Fibroblast of skin of right biceps (primary cell): ENCODE measurements at places on chromosomes 1 and 21.

DNA sequence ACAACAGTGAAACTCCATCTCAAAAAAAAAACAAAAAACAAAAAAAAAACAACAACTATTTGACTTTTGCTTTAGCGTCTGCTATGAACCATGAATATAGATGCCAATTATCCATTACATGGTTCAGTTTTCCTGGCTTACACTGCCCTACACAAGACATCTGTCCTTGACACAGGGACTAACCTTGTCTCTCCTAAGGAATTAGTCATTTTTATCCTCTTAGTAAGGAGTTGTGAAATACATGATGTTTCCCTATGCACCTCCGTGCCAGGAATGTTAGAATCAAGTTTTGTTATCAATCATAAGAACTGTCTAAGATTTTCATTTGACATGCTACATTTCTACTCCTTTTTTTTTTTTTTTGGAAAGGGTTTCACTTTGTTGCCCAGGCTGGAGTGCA is 241.8 kb downstream of the KIF26B start:
- peak; percentile 28 for DNase-seq

GRCh38 chr1:18282851-18283600 is 175.4 kb downstream of the IGSF21 start:
- DNase-seq: no peak

- peak; percentile 38 for DNase-seq
These were observed 98.5 kb downstream of the ATF6 start for GRCh38 chr1:161864577-161864976.

DNA sequence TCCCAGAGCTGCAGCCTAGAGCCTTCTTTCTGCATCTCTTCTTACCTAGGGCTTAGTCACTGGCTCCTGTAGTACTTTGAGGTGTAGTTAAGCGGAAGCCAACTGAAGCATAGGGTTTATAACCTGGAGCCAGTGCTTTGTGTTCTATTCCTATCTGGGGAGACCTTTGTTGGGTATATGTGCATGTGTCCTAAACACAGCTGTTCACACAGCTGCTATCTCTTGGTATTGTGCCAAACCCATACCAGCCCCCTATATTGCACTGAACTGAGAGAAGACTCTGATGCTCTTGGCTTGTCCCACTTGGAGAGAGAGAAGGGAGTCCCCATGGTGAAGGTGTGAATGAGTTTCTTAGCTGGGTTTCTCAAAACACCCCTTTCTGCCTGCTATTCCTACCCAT is 17.2 kb upstream of the NFASC start:
- no peak for DNase-seq

DNA sequence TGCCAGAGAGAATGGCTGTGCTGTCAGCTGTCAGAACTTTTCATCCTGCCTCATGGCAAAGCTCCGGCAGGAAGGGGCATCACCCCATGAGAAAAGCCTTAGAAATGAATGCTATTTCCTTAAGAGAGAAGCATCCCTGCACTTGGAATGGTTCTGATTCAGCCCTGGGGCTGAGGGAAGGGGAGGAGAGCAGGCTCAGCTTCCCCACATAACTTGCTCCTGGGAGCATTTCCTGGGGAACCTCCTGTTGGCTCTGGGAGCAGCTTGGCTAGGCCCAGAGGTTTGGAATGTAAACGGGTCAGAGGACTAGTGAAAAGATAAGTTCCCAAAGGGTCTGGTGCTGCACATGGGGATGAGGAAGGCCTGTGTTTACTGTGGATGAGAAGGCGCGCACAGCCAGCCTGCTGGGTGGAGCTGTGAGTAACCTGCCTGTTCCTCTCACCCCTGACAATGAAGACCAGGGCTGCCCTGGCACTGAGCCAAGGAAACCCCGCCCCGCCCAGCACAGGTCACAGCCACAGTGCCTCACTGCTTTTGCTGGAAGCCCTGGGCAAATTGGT is 5.0 kb downstream of the PRELP start:
- peak; percentile 95 for DNase-seq

- no peak for DNase-seq
These were observed 6.1 kb upstream of the NTPCR start for GRCh38 chr1:232944347-232944746.

GRCh38 chr1:70024272-70024671 is 181.1 kb downstream of the LRRC40 start:
- no peak for DNase-seq

GRCh38 chr1:9086796-9087195 is 17.4 kb upstream of the SLC2A5 start:
- DNase-seq: peak; percentile 56

DNA sequence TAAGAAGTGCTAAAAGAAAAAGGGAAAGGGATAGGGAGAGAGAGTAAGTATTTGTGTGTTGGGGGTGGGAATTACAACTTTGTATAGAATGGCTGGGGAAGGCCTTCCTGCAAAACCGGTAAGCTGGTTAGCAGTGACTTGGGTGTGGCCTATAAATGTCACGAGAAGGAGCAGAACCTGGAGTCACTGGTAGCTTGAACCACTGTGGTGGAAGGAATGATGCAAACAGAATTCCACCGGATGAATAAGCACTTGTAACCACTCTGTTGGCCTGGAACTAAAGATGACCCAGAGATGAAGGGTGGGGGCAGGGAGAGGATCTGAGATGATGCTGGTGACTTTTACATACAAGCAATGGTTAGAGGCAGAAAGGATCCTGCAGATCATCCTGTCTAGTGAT is 8.9 kb downstream of the XKR8 start:
- DNase-seq: peak; percentile 91

DNA sequence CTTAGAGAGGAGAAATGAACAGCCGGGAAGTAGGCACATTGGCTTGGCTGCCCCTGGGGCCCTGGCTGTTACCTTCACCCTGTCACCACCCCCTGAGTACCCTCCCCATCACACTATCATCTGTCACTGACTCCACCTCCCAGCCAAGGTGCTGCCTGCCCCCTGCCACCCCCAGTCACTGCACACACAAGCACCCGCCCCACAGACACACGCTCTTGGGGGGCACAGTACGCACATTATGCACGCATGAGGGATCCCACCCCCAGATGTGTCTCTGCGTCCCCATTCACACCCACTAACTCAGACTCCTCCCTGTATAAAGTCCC is 223.3 kb downstream of the PTPRU start:
- DNase-seq: no peak

DNA sequence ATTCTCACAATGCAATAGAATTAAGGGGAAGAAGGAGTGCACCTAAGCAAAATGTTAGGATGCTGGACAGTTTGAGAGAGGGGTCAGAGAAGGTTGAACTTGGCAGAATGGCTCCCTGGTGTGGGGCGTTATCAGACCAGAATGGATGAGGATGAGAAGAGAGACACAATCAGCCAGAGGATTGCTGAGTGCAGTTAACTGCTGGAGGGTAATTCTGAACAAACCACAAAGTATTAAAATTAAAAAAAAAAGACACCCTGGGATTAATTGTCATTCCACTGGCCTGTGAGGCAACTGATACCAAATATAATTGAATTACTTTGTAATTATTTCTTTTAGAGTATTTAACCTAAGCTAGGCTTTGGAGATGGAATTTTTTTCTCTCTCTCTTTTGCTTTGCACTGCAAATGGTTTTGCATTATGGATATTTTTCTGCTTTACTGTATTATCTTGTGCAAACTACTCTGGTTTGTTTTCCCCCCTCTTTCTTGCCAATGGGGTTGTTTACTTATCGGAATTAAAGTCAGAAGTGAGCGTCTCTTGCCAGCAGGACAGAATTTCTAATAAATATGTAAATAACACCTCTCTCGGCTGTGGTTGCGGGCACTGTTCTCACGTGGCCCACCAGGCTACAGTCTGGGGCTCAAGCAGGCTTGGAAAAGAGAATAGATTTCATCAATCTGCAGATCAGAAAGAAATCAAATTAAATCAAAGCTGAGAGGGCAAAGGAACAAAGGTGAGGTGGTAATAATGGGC is 572.9 kb upstream of the CAMK1G start:
- DNase-seq: no peak

DNA sequence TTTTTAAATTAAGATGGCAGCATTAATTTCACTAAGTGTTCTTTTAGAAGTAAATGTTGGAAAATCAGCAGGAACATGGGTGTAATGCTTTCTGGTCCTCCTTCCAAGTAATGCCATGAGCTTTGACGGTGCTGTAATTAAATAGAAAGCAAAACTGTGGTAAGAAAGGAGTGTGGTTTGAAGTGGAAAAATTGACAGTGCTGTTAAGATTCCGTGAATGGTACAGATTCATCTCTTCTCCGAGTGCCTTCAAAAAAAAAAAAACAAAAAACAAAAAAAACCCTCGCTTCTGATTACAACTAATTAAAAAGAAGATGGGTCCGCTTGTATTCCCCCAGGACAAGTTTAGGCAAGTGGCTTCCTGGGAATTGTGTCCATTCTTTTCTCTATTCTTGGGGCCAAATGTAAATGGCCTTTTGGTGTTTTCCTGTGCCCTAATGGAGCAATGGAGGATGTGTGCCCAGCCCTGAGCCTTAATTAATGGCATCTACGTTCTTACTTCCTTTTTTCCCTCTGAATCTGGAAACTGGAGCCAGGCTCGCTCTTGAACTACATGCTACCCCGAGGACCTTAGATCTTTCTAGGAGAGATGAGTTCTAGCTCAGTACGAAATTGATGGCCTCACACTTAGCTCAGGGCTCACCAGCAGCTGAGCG is 5.1 kb downstream of the LMO4 start:
- DNase-seq: peak; percentile 28

GRCh38 chr1:150161747-150162581 is 12.2 kb downstream of the PLEKHO1 start:
- DNase-seq: peak; percentile 66

DNA sequence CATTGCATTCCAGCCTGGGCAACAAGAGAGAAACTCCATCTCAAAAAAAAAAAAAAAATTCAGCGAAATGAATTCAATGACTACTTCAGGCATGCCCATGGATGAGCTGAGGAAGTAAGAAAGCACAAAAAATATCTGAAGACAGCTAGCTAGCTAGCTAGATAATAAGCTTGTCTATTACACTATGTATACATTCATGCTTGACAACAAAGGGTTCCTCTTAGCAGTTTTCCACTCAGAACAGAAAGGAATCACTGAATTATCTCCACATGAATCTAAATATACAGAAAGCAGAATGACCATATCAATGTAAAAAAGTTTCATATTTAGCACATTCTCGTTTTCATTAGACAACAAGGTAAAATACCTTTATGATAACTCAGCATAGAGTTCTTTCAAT is 32.1 kb downstream of the USP48 start:
- DNase-seq: no peak

- DNase-seq: no peak
These were observed 274.5 kb downstream of the S1PR1 start for GRCh38 chr1:101511202-101511891.

GRCh38 chr1:160911441-160911840 is 26.5 kb upstream of the ITLN1 start:
- DNase-seq: no peak

DNA sequence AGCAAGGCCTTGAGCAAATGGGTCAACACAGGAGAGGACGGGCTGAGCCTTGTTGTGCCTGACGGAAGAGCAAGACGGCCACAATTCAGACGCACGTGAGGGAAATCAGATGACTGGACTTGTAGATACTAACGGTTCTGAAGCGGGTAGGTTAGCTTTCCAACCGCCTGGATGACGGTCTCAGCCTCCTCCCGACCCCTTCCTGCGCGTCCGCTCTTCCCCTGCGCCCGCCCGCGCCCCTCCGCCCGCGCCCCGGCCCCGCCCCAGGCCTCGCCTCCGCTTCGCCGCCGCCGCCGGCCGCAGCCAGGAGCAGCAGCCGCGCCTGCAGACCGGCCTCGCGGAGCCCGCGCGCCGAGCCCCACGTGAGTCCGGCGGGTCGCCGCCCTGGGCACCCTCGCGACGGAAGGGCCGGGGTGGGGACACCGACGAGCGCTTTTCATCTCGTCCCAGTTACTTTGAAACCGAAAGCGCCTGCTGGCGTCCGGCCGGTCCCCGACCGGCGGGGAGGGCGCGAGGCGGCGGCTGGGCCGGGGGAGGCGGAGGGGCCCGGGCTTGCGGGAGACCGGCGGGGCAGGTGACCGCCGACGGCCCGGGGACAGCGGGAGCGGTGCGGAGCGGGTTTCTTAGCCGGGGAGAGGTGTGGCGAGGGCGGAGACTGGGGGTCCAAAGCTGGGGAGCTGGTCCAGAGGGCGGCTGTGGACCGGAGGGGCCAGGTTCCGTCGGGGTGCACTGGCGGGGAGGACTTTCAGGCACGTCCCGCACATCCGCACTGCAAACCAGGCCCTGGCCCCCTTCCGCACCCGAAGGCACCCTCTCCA is at the start of gene TRAF5:
Gene TRAF5 (plus strand): TSS at position 306 of the 818 bp plus-strand sequence. CDS start 26,407 bp downstream, outside the sequence.
- peak; percentile 53 for DNase-seq

DNA sequence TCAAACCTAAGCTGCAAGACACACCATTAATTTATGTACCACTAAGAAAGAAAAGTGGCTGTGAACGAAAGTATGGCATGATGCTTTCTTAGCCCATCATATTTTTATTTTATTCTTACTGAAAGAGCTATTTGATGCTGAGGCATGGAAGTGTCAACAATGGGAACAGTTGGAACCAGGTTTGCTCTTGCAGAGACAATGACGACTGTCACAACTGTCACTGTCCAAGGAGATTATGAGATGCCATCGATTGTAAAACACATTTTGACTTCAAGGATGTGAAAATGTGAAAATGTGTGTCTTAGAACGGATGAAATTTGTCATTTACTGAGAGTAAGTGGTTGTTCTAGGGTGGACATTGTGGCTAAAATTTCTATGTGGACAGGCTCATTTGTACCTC is 2.8 kb upstream of the ACTL8 start:
- DNase-seq: no peak

DNA sequence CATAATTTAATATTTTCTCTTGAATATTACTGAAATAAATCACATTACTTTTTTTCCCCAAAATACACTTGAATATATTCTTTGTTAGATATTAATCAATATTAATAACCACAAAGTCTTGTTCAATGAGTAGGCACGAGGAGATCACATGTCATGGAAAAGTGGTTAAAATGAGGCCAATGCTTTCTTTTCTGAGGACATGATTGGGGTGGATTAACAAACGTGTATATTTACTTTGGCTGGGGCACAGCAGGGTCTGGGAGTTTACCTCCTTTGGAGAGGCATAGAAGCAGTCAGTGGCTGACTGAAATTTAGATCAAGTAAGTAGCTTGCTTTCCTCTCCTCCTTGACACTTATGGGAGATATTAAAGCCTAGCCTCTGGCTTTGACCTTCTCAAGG is 664.3 kb upstream of the B3GALT2 start:
- DNase-seq: no peak

DNA sequence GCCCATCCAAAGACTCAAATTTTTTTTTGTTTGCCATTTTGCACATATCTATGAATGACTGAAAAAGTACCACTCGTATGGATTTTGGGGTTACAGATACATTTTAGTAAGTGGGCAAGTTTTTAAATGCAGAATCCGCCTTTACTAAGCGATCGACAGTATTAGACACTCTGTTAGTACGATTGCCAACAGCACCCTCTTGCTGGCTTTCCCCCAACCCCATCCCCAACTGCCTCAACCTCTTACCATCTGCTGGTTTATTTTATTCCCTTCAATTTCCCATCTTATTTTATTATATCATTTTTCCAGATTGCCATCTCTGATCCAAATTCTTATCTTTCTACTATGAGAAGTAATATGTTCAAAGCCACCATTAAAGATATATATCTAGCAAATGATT is 244.8 kb downstream of the LRRIQ3 start:
- DNase-seq: no peak
